ENCODE measurements at places on chromosomes 2 and 18.

GRCh38 chr2:134917888-134918525 is 615 bp upstream of the CCNT2 start:
- peak overlapping the region; percentile 98 for H3K27ac ChIP-seq
- H3K4me3 ChIP-seq, result peak overlapping the region; percentile 97
- H3K4me1 ChIP-seq, result peaks cover 15% of the 10 kb centered on the region
- H3K36me3 ChIP-seq, result peaks cover 29% of the 10 kb centered on the region

DNA sequence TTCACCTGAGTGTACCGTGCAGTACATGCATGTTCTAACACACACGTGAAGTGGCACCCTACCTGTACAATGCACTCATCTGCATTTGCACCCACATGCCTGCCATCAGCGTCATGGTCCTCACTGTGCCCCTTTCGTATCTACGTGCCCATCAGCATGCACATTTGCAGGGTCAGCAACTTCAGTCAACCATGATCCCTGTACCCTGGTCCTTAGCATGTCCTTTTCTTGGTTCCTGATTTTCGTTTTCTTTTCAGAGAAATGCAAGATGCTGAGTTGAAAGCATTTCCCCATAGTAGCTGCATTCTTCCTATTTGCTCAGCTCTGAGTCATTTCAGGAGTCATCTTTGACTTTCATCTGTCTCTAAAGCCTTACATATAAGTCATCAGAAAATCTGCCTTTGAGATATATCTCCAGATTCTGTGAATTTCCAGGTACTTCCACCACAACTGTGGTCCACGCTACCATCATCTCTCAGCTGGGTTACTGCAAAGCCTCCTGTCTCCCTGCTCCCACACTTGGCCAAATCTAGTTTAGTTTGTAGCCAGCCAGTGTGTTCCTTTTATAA is 14.7 kb upstream of the PUM2 start:
- peaks cover 11% of the 10 kb centered on the region for H3K27me3 ChIP-seq
- peaks cover 30% of the 10 kb centered on the region for H3K4me1 ChIP-seq
- H3K4me3 ChIP-seq, result peak overlapping the region; percentile 24
- peaks cover 21% of the 10 kb centered on the region for H3K36me3 ChIP-seq
- H3K27ac ChIP-seq, result peak overlapping the region; percentile 33
- DNase-seq, result peak; percentile 76

DNA sequence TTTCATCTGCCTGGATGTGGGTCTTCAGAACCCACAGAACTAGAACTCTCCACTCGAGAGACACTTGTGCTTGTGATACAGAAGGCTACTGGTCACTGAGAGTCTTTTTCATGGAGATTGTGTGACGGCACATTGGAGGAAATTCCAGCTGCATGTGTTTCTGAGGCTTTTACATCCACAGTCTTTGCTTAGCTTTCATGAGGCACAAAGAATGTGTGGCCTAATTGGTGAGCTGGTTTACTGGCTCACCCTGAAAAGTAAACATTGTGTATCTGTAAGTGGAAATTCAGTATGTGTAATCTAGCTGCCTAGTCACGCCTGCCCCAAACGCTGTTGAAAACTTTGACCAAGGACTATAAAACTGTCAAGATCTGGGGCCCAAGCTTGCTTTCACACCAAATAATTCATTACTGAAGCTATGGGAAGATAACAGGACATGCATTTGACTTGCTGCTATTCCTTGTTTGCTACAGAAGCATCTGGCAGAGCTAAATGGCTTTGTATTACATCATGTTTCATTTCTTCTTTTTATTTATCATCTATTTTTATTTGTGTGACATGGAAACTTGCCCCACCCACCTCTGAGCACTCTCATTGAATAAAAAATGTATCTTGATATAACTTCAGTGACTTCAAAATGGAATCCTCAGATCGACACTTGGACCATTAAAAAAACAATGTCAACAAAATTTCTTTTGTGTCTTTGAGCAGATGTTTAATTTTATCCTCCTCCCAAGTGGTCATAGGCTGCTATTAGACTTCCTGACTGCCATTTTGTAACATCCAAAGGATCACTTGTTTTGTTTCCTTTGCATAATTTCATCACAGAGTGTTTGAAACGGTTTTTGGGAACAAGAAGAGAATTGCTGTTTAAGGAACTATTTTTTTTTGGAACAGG is 80.2 kb downstream of the EFEMP1 start:
- H3K27me3 ChIP-seq, result no peaks in the 10 kb centered on the region
- DNase-seq, result no peak
- no peaks in the 10 kb centered on the region for H3K4me1 ChIP-seq
- no peaks in the 10 kb centered on the region for H3K36me3 ChIP-seq
- H3K4me3 ChIP-seq, result no peak overlapping the region

DNA sequence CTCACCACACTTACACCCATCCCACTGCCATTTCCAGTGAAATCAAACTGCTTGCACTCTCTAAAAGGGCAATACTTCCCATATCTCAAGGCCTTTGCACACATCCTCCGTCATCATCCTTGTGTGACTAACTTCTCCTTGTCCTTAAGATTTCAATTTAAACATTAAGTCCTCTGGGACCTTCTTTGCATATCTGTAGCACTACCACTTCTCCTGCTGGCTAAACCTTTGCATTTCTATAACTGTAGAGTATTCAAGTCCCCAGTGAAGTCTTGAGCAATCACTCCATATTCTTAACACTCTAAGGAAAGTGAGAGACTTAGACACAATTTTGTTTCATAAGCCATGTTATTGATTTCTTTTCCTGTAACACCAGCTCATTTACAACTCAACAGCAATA is 136.8 kb upstream of the EPHA4 start:
- H3K36me3 ChIP-seq, result no peaks in the 10 kb centered on the region
- no peaks in the 10 kb centered on the region for H3K4me1 ChIP-seq
- DNase-seq, result no peak
- H3K27me3 ChIP-seq, result no peaks in the 10 kb centered on the region

GRCh38 chr2:204483608-204484081 is 61.6 kb upstream of the PARD3B start:
- DNase-seq, result no peak
- H3K27ac ChIP-seq, result no peak overlapping the region
- no peak overlapping the region for H3K4me3 ChIP-seq
- H3K36me3 ChIP-seq, result no peaks in the 10 kb centered on the region

DNA sequence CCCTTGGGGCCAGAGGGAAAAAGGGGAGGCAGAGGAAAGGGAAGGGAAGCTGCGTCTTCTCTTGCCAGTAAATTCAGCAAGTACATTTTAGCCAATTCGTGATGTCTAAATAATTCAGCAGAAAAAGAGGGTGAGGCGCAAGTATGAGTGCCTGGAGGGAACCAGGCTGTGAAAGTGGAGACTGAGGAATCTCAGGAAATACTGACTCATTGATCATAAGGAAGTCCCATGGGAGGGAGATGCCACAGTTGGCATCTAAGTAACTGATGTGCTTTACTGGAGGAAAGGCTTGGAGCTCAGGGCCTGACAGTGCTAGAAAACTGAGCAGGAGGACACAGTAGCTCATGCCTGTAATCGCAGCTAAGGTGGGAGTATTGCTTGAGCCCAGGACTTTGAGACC is 31.1 kb downstream of the KIF5C start:
- no peaks in the 10 kb centered on the region for H3K4me1 ChIP-seq
- no peaks in the 10 kb centered on the region for H3K27me3 ChIP-seq
- H3K27ac ChIP-seq, result no peak overlapping the region
- H3K4me3 ChIP-seq, result no peak overlapping the region
- no peaks in the 10 kb centered on the region for H3K36me3 ChIP-seq
- DNase-seq, result no peak

DNA sequence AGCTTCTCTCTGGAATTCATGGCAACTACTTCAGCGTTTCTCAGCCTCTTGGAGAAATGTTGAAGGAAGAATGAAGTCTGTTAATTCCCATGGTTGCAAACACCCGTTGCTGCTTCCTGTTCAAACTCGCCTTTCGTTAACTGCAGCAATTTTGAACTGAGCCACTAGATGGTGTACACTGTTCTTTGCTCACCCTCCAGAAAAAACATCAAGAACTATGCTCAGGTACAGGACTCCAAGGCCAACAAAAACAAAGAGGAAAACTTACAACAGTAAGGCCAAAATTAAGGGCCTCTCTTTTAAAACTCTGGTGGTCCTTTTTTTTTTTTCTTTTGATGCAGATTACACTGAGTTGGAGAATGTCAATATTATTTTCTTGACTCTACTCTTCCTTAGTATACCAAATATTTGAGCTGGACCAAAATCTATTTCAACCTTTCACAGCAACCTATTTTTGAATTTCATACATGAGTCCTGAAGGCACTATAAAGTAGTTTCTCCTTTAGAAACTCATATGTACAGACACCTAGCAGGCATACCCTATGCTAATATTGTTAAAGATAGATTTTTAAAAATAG is 58.2 kb downstream of the KLHL14 start:
- no peaks in the 10 kb centered on the region for H3K36me3 ChIP-seq
- no peaks in the 10 kb centered on the region for H3K4me1 ChIP-seq
- no peak overlapping the region for H3K4me3 ChIP-seq
- H3K27ac ChIP-seq, result no peak overlapping the region

GRCh38 chr2:46383784-46384456 is 86.7 kb downstream of the EPAS1 start:
- H3K27me3 ChIP-seq, result no peaks in the 10 kb centered on the region
- no peak overlapping the region for H3K27ac ChIP-seq
- peaks cover 1% of the 10 kb centered on the region for H3K36me3 ChIP-seq
- peaks cover 1% of the 10 kb centered on the region for H3K4me1 ChIP-seq
- no peak for DNase-seq
- H3K4me3 ChIP-seq, result no peak overlapping the region

- DNase-seq, result no peak
- H3K4me1 ChIP-seq, result peaks cover 8% of the 10 kb centered on the region
- no peak overlapping the region for H3K4me3 ChIP-seq
- no peaks in the 10 kb centered on the region for H3K27me3 ChIP-seq
- H3K36me3 ChIP-seq, result peaks cover 5% of the 10 kb centered on the region
Observed at GRCh38 chr18:777021-777420, 35.0 kb downstream of the YES1 start.

DNA sequence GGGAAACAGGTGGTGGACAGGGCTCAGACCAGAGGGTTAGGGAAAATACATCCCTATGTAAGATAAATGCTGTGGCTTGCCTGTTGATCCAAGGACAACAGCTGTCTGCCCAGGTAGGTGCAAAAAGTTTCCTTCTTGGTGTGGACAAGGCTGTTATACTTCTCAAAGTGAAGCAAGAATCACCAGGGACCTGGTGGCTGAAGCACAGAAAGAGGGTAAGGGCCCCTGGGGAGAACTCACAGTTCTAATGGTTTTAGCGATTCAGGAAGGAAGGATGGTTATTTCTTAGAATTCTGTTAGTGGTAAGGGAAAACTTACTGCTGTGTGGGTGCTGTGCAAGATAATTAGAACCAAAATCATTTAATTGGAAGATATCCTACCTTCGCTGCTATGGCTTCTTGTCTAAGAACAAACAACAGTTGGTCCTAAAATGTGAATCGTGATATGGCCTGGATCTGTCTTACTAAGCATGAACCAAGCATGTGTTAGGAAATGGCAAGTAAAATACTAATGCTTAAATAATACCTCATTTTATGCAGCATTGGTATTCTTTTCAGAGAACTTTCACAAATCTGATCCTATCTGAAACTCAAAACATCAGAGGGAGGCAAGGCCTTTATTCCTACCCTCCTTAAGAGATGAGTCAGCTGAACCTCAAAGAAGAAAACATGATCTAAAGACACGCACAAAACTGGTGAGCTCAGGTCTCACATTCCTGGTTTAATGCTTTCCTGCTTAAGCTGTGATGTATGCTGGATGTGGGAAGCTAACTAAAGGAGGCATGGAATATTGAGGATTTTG is 159.2 kb upstream of the THUMPD2 start:
- H3K27me3 ChIP-seq, result no peaks in the 10 kb centered on the region
- peak overlapping the region; percentile 86 for H3K27ac ChIP-seq
- H3K36me3 ChIP-seq, result peaks cover 70% of the 10 kb centered on the region
- peak overlapping the region; percentile 77 for H3K4me3 ChIP-seq
- DNase-seq, result no peak

- no peak overlapping the region for H3K4me3 ChIP-seq
- H3K27me3 ChIP-seq, result peaks cover 4% of the 10 kb centered on the region
- peaks cover 9% of the 10 kb centered on the region for H3K4me1 ChIP-seq
- no peaks in the 10 kb centered on the region for H3K36me3 ChIP-seq
- no peak overlapping the region for H3K27ac ChIP-seq
Observed at GRCh38 chr2:147511491-147511948, 333.3 kb upstream of the ACVR2A start.

- no peak for DNase-seq
- no peaks in the 10 kb centered on the region for H3K36me3 ChIP-seq
- H3K27ac ChIP-seq, result no peak overlapping the region
- no peaks in the 10 kb centered on the region for H3K4me1 ChIP-seq
- H3K4me3 ChIP-seq, result no peak overlapping the region
Observed at GRCh38 chr2:41966431-41966893, 81.4 kb upstream of the PKDCC start.

Measured in T-helper 2 cell treated with Interferon-gamma antibody and Interleukin-4, amounts not matched to agents 5 μg/mL and 100 μg/mL, for 36 hours (primary cell).